Umbilical cord (tissue), 2 donors: ENCODE measurements at places on chromosomes 11 and 22. TPM values are rescaled to one million over a fixed set of nuclear protein-coding genes. Genes with fewer than 3 reads are reported as not detected.

Gene VEGFB
- total RNA-seq, result 46.9 TPM

DNA sequence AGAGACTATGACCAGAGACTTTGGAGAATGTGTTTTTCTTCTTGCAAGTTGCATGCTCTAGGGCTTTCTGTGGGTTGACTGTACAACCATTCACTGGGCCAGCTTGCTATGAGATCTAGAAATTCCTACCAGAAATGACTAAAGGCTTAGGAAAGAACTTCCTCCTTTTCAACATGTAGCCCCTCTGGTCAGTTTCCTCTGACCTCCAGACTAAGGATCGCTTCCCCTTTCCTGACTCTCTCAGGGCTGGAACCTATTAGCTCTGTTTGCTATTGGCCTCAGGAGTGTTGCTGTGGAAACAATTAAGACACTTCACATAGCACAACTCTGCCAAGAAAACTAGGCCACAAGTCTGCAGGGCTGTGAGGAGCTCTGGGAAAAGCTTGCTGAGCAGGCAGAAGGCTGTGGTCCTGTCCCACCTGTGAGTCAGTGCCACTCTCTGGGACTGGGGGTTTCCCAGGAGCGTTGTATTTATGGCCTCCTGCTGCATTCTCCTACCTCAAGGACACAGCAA lies 10.7 kb downstream of the CRY2 start:
- DNase-seq, result peak; percentile 90

GRCh38 chr11:75245356-75246005 lies 4.9 kb downstream of the TPBGL start:
- no peak for DNase-seq

GRCh38 chr22:41048791-41049717 lies 43.3 kb upstream of the EP300 start:
- DNase-seq, result peak; percentile 84

Gene TSGA10IP
- not detected for total RNA-seq

GRCh38 chr11:20351136-20351535 lies 12.4 kb upstream of the HTATIP2 start:
- no peak for DNase-seq
